Skeletal muscle cell (primary cell): ENCODE measurements at places on chromosomes 5 and 9.

- no peak for DNase-seq
Observed at GRCh38 chr9:136960212-136960937, 8.3 kb downstream of the LCN12 start.

GRCh38 chr5:26023361-26023760, 1015.0 kb downstream of the CDH9 start:
- DNase-seq, result no peak

DNA sequence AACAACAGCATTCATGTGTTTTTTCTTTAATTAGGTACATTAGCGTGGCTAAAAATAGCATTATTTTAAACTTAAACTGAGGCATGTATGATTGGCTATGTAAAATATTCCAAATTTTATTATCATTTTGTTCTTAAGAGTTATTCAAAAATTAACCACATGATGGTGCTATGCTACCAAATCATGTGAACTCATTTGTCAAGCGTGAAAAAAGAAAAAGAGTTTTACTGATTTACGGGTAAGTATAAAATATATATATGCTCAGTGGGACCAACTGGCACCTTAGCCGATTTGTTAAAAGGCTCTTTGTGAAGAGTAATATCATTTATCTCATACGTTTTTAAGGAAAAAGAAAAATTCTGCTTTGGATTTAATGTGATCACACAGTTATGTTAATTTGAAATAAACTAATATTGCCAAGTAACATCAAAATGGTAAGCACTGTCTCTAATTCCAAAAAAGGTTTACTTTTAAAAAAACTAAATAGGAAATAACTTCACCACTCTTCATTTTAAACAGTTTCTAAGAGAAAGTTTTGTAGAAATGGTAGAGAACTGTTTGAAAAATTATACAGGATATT, 1042.3 kb downstream of the CDH12 start:
- no peak for DNase-seq

GRCh38 chr5:142653321-142653720, 32.6 kb downstream of the FGF1 start:
- DNase-seq, result no peak

GRCh38 chr5:89457411-89458331, 574.7 kb upstream of the MEF2C start:
- DNase-seq, result peak; percentile 48

- no peak for DNase-seq
Observed at GRCh38 chr5:17190242-17190778, 27.1 kb upstream of the BASP1 start.

GRCh38 chr5:131212471-131213021, 41.8 kb downstream of the LYRM7 start:
- no peak for DNase-seq

DNA sequence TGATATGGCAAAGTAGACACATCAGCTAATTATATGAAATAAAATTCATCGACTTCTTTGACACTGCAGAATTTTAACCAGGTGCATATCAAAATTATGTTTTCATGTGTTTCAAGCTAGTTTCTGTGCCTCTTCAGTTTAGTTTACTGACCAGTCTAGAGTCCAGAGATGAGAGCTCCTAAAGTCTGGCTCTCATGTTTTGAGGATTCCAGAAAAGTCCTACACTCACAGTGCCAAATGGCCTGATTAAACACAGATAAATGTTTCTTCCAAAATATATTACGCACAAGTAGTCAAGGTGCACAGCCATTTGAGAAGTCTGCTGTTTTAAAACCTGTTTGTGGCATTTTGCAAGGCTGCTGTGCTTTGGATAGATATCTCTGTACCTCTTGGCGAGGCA, 15.6 kb downstream of the RGMB start:
- DNase-seq, result no peak

GRCh38 chr9:101625876-101626275, 31.1 kb upstream of the PPP3R2 start:
- peak; percentile 54 for DNase-seq

DNA sequence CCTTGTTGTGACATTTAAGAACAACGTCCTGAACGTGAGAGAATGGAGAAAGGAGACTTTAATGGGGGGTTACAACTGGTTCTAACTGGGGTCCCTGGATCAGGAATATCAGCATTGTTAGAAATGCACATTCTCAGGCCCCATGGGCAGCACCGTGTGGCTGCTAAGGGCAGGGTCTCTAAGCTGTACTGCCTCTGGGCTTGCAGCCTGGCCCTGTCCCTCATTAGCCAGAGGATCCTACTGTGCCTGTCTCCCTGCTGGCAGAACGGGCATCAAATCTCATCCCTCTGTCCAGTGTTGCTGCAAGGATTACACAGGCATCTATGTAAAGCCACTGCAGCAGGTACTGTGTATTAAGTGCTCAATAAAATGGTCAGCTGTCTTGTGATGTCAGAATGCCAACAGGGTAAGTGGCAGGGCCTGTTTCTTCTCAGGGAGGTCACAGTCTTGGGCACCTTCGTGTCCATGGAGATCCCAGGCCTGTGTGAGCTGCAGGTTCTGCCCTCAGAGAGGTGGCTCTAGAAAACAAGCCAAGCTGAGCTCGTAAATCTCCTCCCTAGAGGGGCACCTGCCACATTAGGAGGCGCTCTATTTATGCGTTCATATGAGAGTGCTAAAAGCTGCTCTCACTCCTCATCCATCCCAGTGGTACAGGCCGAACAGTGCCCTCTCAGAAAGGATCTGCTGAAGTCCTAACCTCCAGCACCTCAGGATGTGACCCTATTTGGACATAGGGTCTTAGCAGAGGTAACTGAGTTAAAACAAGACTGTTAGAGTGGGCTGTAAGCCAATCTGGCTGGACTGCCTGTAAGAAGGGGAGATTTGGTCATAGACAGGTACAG, 210.5 kb downstream of the GADD45G start:
- DNase-seq, result no peak

GRCh38 chr5:126062398-126063221, 360.6 kb upstream of the GRAMD2B start:
- no peak for DNase-seq

- no peak for DNase-seq
Observed at GRCh38 chr9:36332006-36332405, 68.1 kb downstream of the RNF38 start.

DNA sequence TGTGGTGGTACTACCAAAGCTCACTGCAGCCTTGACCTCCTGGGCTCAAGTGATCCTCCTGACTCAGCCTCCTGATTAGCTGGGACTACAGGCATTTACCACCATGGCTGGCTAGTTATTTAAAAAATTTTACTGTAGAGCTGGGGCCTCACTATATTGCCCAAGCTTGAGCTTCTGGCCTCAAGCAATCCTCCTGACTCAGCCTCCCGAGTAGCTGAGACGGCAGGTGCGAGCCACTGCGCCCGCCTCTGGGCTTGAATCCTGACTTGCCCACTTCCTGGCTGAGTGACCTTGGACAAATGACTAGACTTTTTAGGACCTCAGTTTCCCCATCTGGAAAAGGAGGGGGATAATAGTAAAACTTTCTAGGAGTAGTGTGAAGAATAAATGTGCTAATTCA, 32.1 kb downstream of the NCS1 start:
- DNase-seq, result no peak

DNA sequence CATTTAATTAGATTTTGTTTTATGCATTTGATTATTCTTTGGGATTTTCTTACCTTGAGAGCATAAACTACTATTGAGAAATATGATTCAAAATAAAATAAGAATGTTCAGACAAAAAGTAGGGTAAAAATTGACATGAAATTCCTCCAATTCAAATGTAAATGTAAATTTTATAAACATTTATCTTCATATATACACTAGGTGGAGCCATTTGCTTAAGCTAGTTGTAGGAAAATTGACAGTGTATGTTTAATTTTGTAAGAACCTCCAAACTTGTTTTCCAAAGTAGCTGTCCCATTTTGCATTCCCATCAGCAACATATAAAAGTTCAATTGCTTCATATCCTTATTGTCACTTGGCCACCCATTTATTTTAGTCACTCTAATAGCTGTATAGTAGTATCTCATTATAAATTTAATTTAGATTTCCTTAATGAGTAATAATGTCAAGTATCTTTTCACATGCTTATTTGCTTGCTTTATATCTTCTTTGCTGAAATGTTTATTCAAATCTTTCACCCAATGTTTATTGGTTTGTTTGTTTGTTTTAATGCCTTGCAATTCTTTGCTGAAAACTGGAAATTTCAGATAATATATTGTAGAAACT, 37.6 kb upstream of the SLCO6A1 start:
- DNase-seq, result no peak

DNA sequence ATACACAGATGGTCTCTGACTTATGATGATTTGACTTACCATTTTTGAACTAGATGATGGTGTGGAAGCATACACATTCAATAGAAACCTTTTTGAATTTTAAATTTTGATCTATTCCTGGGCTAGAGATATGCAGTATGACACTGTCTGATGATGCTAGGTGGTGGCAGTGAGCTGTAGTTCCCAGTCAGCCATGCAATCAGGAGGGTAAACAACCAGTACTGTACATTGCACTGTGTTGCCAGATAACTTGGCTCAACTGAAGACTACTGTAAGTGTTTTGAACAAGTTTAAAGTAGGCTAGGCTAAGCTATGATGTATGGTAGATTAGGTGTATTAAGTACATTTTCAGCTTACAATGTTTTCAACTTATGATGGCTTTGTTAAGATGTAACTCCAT, 859.1 kb upstream of the ARRDC3 start:
- DNase-seq, result no peak

DNA sequence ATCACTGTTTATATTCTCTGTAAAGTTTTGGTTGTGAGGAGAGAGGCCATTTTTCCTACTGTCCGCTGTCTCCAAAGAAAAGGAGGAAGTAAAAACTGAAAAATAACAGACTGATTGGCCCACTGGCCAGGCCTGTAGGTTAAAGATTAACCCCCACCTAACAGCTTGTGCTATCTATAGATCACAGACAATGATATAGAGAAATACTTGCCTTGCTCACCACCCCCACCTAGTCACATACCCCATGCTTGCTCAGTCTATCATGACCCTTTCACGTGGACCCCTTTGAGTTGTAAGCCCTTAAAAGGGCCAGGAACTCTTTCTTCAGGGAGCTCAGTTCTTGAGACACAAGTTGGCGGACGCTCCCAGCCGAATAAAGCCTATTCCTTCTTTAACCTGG, 357.4 kb downstream of the PRDM9 start:
- no peak for DNase-seq

DNA sequence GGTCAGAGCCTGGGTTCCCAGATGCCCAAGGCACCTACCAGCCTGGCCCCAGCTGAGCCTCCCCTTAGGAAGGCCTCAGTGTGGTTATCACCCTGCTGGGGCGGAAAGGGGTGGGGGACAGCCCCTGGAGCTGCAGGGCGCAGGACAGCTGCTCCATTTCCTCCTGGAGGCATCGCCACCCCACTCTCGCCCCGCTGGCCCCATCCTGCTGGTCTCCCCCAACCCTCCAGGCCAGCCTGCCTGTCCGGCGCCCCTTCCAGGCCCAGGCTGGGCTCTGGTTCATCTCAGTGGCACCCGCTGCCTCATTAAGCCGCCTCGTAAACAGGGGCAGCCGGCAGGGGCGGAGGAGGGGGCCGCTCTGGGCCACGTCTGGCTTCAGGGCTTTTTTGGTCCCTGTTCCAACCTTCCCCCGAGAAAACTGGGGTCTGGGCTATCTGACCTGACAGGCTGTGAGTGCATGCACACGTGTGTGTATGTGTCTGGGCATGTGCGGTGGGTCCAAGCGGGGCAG, 30.8 kb upstream of the ENHO start:
- DNase-seq, result no peak

- no peak for DNase-seq
Observed at GRCh38 chr9:14813336-14814248, 91.1 kb upstream of the CER1 start.

GRCh38 chr9:129322022-129322621, 144.1 kb upstream of the IER5L start:
- DNase-seq, result no peak

DNA sequence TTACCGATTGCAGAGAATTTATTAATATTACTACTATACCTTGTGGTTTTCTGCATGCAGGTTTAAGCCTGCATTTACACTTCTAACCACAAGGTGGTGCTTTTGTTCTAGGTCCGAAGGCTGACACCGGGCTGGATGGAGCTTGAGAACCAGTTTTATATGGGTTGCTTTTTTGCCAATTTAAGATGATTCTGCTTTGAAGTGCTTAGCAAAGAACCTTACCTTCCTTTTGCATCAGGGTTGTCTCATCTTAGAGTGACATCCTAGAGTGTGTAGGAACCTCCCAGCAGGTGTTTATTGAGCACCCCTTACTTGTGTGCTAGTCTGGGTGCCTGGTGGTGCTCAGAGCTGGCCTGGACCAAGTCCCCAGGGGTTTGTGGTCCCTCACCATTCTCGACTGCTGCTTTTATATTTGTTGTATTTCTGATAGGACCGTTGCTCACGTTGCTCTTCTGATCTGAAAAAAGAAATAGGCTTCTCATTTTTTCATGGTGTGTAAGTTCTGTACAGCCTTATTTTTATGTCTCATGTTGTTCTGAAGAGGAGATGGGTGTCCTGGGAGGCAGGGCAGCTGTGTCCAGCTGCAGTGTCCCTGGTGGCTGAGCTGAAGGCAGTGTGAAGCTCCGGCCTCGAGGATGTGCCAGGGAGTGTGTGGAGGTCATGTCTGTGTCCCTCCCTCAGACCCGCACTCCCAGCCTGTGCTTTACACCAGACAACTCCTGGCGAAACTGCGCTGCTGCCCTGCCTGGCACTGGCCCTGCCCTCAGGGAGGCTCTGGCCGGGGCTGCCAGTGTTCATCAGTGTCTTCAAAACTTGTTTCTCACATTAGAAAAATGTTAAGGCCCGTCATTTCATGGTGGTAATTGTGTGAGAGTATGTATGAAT, 54.3 kb downstream of the EHMT1 start:
- DNase-seq, result peak; percentile 41

- no peak for DNase-seq
Observed at GRCh38 chr9:89478821-89479668, 18.9 kb downstream of the SEMA4D start.

DNA sequence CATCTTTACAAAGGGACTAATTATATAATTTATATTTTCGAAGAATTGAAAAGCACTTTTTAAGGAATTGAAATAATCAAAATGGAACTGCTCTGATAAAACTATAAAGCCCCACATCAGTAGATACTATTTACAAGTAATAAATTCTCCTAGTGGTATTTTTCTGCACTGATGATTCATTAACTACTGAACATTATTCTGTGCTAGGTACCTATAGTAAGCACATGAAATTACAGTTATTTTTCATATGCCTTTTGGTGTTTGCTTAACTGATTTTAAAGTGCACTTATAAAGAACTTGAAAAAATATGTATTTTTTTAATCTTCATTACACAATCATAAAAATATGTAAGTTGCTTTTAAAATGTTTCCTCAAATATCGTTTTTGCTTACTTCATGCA, 123.0 kb downstream of the MAN2A1 start:
- DNase-seq, result no peak

GRCh38 chr5:170475294-170476000, 28.4 kb upstream of the KCNIP1 start:
- no peak for DNase-seq

- DNase-seq, result no peak
Observed at GRCh38 chr5:71587766-71588532, 809 bp downstream of the MCCC2 start.

DNA sequence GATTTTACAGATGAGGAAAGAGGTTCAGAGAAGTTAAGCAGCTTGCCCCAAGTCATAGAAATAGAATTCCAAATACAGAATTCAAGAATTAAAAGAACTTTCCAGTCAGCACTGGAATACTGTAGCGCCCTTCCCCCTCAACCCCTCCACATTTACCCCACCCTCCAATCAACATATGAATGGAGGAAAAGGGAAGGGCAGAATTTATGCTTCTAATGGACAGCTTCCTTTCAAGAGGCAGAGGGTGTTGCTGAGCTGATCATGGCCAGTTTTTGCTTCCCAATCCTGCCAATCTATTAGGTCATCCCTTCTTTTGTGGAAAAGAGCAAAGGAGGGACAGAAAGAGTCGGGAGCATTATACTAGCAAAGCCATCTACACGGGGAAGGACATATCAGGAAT, 39.1 kb upstream of the ANKRD31 start:
- no peak for DNase-seq
